ENCODE measurements at places on chromosomes 1 and 21.

- DNase-seq, result no peak
Measured at GRCh38 chr1:227828786-227829185, 13.3 kb downstream of the PRSS38 start.

DNA sequence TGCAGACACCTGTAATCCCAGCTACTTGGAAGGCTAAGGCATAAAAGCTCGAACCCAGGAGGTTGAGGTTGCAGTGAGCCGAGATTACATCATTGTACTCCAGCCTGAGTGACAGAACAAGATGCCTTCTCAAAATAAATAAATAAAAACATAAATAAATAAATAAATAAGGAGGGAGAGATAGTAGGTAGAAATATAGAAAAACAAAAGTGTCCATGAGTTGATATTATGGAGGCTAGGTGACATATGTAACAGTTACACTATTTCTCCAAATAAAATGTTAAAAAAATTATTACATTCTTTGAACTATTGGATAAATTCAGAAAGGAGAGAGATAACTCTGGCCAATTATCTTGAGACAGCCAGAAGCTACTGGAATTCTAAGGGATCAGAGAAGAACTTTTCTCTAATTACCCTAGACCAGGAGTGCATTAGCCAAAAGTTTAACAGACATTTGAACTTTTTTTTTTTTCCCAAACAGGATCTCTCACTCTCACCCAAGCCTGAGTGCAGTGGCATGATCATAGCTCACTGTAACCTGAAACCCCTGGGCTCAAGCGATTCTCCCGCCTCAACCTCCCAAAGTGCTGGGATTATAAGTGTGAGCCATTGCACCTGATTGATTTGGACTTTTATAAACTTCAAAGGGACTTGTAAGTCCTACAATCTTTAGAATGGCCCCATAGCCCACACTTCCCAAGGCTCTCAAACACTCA is 17.6 kb downstream of the SYNJ1 start:
- no peak for DNase-seq

DNA sequence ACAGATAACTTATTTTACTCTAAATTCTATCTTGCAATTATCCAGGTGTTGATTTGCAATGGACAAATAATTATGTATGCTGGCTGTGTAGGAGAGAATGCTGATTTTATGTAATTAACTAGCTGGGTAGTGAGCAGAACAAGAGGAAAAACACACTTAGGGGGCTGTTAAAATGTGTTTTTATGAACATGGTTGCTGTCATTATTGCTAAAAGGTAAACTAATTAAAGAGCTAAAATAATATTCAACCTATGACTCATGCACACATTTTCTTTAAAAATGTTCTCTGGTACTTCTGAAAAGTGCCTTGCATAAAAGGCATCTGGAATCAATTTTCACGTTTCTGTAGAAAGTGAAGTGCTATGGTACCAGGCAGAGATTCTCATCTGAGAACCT is 192.8 kb upstream of the C8B start:
- DNase-seq, result no peak

- DNase-seq, result no peak
Measured at GRCh38 chr21:36893581-36893980, 72.9 kb downstream of the HLCS start.

DNA sequence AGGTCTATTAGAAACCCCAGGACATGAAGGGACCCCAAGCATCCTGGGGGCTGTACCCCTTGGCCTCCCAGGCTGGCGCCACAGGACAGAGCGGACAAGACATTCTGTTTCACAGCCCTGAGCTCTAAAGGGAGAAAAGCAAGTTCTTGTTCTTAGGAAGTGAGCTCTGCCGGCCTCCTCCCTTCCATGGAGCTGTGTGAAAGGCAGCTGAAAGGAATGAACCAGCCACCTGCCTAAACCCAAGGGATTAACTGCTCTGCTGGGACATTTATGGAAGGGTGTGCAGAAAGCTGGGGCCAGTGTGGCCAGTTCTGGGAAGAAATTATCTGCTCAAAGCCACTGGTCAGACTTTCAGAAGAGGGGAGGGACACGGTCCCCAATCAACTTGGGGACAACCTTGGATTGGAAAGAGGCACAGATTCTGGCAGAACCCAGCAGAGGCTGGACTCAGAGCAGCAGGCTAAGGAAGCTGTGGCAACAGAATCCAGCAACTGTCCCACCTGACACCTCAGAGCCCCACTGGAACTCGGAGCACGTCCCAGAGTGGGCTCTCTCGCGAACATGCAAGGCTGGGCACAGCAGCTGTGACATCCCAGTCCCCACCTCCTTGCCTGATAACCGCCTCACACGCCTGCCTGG is 2.1 kb downstream of the KLHL21 start:
- DNase-seq, result no peak

- DNase-seq, result no peak
Measured at GRCh38 chr21:32834916-32835235, 63.3 kb upstream of the PAXBP1 start.

DNA sequence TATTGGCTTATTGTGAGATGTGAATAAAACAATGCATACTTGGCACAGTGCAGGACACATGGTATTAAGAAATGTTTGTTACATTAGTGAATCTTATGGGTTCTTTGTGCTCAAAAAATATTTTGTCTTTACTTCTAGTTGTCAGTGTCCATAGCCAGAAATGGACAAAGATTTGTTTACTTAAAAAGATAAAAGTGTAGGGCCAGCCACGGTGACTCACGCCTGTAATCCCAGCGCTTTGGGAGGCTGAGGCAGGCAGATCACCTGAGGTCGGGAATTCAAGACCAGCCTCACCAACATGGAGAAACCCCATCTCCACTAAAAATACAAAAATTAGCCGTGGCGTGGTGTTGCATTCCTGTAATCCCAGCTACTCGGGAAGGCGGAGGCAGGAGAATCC is 654.6 kb upstream of the NEGR1 start:
- no peak for DNase-seq

DNA sequence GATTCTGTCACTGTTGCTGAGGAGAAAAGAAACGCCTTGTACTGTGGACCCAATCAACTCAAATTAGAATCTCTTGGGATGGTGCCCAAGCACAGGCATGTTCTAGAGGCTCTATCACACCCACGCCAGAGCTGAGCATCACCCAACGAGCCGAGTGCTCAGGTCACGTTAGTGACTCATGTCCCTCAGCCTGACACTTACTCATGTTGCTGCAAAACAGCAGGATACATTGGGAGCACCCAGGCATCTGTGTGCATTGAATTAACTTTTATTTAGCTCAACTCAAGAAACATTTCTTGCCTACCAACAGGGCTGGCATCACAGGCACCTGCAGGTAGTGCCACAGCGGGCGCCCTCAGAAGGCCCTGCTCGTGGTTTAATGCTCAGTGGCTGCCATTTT is 149.8 kb downstream of the ETS2 start:
- no peak for DNase-seq

DNA sequence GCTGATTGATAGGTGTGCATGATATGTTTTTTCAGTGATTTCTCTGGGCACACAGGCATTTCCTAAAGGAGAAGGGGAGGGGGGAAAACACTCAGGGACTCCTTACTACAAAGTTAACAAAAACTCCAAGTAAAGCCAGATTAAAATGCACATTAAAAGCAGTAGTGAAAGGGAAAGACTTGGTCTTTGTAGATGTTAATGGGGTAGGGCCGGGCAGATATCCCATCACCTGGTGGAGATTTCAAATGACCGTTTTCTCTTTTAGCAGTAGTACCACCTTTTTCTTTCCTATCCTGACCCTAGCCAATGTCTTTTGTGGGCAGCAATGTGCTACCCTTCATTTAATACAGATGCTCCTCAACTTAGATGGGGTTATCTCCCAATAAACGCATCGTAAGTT is 32.5 kb downstream of the RTCA start:
- DNase-seq, result no peak

DNA sequence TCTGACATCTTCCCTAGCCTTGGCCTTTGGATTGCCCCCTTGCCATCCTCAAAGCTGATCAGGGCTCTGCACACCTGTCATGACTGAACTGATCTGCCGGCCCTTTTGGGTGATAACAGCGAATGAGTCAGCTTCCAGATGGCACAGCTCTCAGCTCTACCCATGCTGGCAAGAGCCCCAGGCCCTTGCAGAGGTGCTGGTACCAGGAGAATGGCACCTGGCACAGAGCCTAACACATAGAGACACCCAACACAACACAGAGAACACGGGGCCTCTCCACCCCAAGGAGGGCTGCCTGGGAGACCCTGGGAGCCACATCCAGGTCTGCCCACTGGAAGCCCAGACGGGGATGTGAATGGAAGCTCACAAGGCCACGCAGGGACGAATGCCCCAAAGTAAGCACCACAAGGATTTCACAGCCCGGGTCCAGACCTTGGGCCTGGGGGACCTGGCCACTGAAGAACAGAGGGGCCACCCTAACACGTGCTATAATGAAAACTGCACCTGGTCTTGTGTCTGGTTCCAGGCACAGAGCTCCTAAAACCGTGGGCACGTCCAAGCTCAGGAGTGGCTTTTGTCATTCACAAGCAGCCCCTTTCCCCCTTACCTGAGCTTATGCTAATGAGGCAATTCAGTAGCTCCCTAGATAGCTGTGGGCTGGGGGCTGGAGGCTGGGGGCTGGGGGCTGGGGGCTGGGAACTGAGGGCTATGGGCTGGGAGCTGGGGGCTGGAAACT is 160.5 kb downstream of the NPHP4 start:
- DNase-seq, result no peak

DNA sequence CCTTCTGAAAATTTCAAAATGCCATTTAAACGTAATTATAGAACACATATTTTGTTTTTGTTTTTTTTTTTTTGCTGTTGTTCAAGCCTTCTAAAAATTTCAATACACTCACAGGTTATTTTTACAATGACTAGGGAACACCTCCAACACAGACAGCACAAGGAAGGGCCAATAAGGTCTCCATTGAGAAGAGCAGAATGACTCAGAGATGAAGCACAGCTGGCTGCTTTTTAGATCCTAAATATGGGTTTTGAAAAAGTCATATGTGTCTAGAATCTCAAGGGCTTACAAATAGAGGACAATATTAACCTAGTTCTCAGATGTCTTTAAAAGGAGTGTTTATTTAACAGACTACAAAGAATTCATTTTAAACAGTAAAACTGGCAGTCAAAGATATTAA is 104.6 kb downstream of the NEGR1 start:
- DNase-seq, result no peak

DNA sequence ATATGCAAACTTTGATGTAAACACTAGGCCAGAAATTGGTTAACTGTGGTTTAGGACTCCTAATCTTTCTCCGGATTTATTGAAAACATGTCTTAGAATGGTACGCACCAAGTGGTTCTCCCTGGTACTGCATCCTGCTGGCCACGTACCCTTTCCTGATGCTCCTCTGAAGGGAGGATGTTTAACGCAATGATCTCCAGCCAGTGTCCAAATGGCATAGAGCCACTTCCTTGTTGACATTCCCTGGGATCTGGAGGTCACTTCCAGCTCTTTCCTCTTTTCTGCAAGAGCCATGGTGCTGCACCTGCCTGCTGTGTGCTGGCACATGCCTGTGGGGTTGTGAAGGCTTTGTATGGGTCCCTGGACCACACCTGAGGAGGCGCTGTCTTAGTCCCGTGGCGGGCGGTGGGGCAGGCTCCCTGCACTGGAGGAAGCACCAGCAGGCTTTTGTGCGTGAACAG is 53.9 kb downstream of the GALNT2 start:
- peak; percentile 38 for DNase-seq

DNA sequence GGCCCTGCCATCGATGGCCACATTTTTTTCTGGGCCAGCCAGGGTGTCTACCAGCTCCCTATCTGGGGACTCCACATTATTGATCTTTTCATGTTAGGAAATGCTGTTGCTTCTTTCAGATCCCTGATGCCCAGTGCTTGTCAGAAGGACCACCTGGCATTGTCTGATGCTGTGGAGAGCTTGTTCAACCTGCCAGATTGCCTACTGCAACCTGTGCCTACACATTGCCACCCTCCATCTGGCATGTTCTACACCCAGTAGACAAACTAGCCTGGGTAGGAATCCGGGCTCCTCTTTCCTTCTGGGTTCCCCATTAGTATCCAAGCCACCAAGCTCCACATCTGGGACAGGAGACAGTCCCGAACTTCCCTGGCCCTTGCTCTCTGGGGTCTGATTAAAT is 274.0 kb upstream of the KIAA0040 start:
- no peak for DNase-seq

GRCh38 chr1:56202186-56202585 is 377.2 kb downstream of the PLPP3 start:
- no peak for DNase-seq
